ENCODE measurements at places on chromosomes 5 and 9. TPM values are rescaled to one million over a fixed set of nuclear protein-coding genes. Genes with fewer than 3 reads are reported as not detected.

RANBP6 gene
- 29.5 TPM for polyA plus RNA-seq

VAV2 gene
- not detected for polyA plus RNA-seq

RNF180 gene
- not detected for polyA plus RNA-seq

DRD1 gene
- not detected for polyA plus RNA-seq

NUTM2G gene
- not detected for polyA plus RNA-seq

ISL1 gene
- polyA plus RNA-seq: not detected

DAB2IP gene
- polyA plus RNA-seq: not detected

PIP5K1B gene
- 1.9 TPM for polyA plus RNA-seq

PCDHGB5 gene
- polyA plus RNA-seq: not detected

PCDHA9 gene
- polyA plus RNA-seq: not detected

PCA3 gene
- polyA plus RNA-seq: not detected

ANKRD31 gene
- polyA plus RNA-seq: 0.48 TPM

SLC25A2 gene
- not detected for polyA plus RNA-seq

CD180 gene
- polyA plus RNA-seq: 0.37 TPM

ARHGEF37 gene
- polyA plus RNA-seq: 0.20 TPM

GRM6 gene
- not detected for polyA plus RNA-seq

KIF27 gene
- 0.59 TPM for polyA plus RNA-seq

SPINK6 gene
- not detected for polyA plus RNA-seq
